Astrocyte (in vitro differentiated cells and primary cell): ENCODE measurements at places on chromosomes 2 and 18.

DNA sequence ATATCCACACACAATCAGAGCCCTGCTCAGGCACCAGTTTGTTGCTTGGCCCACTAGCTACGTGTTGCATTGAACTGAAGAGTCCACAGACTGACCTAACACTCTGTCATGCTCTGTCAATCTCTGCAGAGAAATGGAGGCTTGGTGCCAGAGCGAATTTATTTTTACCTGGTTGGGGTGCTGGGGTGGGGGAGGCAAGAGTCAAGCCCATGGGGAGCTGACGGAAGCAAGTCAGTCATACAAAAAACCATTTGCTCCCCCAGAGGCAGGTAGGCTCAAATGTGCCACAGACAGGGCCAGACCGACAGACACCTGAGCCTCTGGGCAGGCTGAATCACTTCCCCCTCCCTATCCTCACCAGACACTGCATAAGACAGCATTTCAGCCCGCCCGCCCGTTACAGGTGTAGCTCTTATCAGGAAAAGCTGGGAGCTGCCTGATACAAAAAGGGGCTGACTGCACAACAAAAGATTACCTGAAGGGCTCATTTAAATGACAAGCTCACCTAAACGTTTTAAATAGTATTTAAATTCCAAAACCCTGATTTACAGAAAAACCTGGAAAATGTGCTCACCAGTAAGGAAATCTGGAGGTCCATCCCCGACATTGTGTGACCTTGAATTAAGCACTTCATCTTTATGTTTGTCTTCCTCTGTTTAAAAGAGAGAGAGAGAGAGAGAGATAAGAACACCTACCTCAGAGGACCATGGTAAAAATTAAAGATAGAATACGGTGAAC lies 2.1 kb upstream of the PCBP1 start:
- no peak for DNase-seq

- DNase-seq = no peak
These were observed 11.1 kb downstream of the TTL start for GRCh38 chr2:112493048-112493447.

GRCh38 chr18:63213936-63214671 lies 105.5 kb downstream of the BCL2 start:
- no peak for DNase-seq

DNA sequence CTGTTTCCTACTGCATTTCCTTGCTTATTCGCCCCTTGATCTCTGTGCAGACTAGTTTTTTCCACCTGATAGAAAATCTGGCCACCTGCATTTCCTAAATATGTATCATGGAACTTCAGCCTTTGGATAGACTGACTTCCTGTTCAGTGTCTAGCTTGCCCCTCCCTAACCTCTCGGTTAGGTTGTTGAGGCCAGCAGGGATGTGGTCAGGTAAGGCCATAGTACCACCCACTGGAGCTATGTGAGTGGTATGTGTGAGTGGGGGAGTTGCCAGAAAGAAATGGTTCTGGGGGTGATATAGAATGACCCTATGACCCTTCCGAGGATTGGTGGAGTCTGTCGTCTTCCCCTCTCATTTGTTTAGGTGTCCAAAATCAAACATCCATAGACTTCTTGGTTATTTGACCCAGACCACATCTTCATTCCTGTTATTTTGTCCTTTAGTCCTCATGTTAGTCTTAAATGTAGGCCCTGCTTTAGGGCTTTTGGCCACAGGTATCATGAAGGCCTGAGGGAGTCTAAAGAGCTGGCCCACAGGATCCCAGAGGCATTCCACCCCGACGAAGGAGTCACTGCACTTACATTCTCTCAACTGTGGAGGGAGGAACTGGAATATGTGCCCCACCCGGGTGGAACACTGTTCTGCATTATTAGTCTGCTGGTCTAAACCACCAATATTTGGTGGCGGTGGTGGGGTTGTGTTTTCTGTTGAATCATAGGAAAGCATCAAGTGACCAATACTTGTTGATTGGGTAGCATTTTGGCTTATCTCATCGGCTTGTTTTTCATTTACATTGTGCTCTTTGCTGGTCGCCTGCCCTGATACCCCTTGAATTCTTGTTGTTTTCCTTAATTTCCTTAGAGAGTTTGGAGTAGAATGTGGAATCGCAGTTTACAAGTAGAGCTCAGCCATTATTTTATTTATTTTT lies 21.9 kb downstream of the CAB39 start:
- DNase-seq = no peak

DNA sequence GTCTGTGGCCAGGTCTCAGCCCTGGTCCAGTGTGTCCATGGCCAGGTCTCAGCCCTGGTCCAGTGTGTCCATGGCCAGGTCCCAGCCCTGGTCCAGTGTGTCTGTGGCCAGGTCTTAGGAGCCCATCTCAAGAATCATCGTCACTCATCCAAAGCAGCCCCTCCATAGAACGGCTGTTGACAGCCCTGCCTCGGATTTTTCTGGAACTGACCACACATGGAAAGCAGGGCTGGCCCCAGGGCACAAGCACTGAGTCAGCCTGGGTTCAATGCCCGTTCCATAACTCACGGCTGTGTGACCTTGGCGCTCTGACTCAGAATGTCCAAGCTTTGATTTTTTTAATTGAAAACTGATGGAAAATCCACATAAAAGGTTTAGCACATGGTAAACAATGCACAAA lies 59.9 kb upstream of the SNTG2 start:
- no peak for DNase-seq

GRCh38 chr2:5453220-5454050 lies 238.7 kb upstream of the SOX11 start:
- peak; percentile 90 for DNase-seq

GRCh38 chr2:239259173-239259572 lies 141.6 kb downstream of the HDAC4 start:
- no peak for DNase-seq

DNA sequence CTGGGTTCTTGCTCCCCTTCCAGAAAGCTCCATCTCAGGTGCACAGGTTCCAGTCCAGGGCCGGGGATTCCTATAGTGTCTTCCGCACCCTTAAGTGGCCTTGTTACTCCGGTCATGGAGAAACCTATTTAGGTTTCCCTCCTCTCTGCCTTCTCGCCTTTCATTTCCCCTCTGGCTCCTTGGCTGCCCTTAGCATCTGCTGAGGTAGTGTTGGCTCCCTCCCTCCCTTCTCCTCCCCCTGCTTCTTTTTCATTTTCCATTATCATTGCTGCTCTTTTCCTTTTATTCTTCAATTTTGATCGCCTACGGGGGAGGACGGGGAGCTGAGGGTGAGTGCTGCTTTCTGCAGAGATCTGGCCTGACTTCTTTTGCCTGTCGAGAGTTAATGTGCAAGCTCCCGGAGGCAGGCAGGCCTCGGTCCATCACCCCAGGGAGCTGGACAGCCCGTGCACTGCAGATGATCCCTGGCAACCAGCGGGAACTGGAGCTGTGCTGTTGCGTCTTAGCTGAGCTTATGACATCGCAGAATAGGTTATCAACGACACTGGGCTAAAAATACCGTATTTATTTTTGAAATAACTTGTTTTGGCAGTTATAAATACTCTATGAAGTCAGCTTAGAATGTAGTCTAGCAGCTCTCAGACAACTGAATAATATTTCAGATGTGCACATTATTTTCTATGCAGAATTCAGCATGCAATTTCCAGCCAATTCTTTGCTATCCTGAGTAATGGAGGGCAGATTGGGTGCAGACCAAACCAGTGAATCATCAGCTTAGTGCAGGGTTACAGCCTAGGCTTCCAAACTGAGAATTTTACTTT lies 141.9 kb downstream of the SLC4A3 start:
- peak; percentile 52 for DNase-seq

GRCh38 chr2:134259571-134259970 lies 5.7 kb downstream of the MGAT5 start:
- no peak for DNase-seq

DNA sequence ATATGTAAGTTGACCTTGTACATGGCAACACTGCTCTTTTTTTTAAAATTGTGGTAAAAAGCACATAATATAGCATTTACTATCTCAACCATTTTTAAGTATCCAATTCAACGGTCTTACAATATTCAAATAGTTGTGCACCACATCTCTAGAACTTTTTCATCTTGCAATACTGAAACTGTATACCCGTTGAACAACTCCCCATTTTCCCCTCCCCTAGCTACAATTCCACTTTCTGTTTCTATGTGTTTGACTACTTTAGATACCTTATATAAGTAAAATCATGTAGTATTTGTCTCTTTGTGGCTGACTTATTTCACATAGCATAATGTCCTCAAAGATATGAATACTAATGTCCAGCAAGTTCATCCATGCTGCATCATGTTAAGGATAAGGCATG lies 452.1 kb downstream of the TXNL1 start:
- DNase-seq = no peak

DNA sequence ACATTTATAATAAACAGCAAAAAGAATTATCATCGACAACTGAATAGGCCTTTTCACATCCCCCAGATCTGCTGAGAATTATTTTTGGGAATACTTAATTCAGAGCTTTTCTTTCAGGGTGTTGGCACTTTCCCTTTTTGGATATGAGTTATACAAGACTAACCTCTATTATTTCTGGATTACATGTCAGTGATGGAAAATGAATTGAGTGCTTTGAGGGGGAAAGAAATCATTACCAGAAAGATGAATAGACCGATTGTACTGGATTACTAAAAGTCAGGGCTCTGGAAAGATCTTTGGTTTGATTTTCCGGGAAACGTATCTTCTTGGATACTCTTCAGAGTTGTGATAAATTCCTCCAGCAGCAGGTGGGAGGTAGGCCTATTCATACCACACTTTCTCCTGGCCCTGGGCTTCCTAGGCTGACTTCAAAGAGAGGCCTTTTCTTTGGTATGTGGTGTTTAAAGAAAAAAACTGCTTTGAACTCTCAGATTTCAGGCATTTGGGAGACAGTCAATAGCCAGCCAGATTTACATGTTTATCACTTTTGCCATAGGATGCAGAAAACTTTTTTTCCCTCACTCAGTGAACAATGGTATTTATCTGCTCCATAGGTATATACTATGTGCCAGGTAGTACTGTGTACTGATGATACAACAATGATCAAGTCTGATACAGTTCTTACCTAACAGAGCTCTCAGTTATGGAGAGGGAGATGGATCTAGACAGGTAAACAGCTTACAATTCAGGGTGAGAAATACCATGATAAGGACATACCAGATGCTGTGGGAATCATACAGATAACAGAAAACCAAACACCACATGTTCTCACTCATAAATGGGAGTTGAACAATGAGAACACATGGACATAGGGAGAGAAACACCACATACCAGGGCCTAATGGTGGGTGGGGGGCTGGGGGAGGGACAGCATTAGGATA lies 63.3 kb upstream of the ACTR3 start:
- peak; percentile 26 for DNase-seq

DNA sequence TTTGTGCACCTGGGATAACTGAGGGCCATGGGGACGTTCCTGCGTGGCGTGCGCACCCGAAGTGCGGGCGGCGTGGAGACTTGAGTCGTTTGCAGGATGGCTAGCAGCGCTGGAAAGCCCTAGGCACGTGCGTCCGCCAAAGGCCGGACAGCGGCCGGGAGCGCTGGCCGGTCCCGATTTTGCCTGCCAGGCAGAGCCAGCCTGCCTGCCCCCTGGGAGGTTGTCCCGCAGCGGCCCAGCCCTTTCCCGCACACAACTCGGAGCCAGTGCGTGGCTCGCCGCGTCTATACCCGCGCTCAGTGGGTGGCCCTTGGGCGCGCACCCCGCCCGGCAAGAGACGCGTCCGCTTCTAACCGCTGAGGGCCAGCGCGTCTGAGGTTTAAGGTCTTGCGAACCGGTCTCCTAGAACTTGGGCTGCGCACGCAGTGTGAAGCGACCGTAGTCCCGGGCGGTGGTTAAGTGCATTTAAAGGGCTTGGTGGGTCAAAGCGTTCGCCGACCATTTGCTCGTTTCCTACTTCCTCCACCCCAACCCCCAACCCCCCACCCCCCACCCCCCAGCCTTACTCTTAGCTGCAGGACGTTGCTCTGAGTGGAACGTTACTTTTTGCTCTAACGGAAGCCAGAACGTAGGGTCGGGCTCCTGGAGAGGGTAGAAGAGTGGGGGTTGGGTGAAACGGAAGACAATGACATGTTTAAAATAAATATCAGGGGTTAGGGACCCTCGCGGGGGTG lies 627 bp downstream of the CDCA7 start:
- peak; percentile 48 for DNase-seq

- DNase-seq = peak; percentile 85
These were observed 145.7 kb upstream of the KLF7 start for GRCh38 chr2:207311316-207312005.

DNA sequence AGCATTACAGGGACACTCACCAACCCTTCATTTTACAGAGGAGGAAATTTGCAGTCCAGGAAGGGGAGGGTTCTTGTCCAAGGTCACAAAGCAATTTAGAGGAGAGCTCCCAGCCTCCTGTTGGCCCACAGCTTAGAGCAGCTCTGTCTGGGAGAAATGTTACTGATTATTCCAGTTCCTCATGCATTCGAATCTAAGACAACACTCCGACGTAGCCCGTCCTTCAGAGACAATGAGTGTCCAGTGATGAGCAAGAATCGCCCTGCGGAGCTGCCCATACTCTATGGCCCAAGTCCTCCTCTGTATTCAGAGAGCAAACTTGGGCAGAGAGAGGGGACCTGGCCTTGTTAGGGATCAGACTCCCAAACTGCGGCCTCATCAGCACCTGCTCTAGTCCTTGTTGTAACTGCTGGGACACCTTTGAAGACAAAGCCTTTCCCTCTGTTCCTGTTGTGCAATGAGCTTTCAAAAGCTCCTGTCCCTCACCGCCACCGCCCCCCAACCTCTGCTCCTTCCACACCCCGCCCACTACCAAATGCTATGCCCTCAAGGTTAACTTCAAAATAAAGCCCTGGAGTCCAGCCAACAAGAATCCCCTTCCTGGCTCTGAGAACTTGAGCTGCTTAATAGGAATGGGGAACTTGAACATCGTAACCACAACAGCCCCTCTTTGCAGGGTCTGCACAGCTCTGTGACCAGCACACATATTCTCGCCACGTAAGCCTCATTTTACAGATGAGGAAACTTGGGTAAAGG lies 234.8 kb upstream of the SMAD2 start:
- DNase-seq = no peak

DNA sequence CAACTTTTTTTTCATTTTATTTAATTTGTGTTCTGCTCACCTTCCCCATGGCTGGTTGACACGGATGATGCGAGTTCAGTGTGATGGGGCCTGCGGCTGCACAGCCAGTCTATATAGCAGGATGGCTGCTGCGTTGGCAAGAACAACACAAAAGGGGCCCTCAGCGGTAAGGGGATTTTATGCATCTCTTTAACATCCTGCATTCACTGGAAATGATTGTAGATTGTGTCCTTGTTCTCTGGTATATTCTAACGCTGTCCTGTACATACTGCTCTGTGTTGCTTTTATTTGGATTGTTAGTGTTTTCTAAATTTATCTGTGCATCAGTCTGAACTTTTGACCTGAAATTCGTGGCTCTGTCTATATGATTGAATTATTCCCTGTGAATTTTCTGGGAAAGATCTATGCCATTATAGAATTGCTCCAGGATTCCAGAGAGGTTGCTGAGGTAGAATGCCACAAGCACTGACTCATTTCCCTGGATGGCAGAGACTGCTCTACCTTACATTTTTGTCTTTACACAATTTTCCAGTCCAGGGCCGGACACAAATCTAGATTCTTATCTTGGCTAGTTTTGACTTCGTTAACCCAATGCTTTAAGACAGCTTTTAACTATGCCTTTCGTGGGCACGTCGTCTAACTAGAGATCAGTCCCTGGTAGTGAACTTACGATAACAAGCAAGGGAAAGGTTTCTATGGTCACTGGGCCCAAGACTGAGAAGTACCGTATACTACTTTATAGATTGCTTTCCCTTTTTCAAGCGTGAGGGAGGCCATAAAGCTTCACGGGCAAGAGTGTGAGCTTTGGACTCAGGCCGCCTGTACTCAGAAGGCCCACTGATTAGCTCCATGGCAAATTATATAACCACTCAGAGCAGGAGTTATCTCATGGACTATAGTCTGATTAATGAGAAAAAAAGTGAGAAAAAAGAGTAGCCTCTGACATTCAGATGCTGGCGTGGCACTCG lies at the start of gene CRYGC:
Gene CRYGC, minus strand, starts transcription at position 85 of the 968 bp plus-strand sequence. Its CDS starts 36 bp downstream, at position 49.
- peak; percentile 26 for DNase-seq

GRCh38 chr18:9032519-9032918 lies 70.0 kb upstream of the NDUFV2 start:
- no peak for DNase-seq
